Hematopoietic multipotent progenitor cell treated with erythropoietin and hydrocortisone succinate and interleukin-3 and kit ligand, for 17 days (in vitro differentiated cells): ENCODE measurements at places on chromosomes 3 and 15.

GRCh38 chr15:52529341-52529924 lies 753 bp upstream of the MYO5A start:
- DNase-seq, result no peak

DNA sequence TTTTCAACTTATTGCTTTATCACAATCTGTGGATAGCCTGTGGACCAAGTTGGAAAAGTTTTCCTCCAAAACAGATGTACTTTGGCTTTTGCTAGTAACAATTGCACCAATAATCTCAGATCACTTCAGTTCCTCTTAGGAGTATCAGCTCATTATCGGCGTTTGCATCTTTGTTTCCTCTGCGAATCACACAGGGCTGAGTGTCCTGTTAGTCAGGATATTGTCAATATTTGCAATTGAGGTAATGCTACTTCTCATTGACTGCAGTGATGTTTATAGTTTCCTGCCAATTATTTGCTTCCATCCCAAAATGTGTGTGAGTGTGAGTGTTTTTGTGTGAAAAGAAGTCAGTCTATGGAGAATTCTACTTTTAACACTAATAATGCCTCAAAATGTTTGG lies 545.0 kb downstream of the SI start:
- no peak for DNase-seq

DNA sequence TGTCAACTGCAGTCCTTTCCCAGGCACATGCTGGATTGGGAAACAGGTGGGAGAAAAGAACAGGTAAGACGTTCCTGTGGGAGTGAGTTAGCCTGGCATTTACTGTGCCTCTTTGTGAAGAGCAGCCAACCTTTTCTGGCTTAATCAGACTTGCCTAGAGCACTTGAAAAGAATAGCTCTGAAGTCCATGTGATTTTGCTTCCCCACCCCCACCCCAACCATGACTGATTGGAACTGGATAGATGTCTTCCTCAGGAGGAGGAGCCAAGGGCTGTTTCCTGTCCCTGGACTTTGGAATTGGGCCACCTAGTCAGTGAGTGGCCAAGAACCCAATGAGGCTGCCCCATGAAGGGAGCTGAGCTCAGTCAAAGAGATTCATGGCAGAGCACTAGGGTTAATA lies 4.7 kb upstream of the TMEM41A start:
- no peak for DNase-seq

- no peak for DNase-seq
Observed at GRCh38 chr15:63979262-63979793, 67.0 kb downstream of the DAPK2 start.

DNA sequence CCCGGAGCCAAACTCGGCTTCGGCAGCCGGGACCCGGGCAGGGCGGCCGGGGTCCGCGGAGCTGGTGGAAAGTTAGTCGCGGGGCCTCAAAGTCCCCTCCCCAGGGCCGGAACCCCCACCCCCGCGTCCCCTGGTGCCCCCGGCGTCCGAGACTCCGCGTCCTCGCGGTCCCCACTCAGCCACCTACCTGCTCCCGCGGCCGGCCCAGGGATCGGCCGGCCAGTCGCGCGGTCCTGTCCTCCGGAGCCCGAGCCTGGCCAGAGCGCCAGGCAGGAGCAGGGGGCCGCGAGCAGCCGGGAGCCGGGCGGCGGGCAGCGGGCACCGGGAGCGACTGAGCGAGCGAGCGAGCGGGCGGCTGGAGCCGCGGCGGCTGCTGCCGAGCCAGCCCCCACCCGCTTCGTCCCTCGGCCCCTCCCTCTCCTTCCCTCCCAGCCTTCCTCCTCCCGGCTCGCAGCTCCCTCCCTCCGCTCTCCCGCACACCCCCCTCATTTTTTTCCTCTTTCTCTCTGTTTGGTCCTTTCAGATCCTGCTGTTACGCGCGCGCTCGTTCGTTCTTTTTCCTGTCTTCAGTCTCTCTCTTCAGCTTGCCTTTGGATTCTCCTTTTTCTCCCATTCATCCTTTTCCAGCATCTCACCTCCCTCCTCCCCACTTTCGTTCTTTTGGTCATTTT lies at the start of gene MEGF11:
Gene MEGF11, minus strand, starts transcription at position 333 of the 671 bp plus-strand sequence. CDS start 125,347 bp downstream, outside the sequence.
- DNase-seq, result no peak

DNA sequence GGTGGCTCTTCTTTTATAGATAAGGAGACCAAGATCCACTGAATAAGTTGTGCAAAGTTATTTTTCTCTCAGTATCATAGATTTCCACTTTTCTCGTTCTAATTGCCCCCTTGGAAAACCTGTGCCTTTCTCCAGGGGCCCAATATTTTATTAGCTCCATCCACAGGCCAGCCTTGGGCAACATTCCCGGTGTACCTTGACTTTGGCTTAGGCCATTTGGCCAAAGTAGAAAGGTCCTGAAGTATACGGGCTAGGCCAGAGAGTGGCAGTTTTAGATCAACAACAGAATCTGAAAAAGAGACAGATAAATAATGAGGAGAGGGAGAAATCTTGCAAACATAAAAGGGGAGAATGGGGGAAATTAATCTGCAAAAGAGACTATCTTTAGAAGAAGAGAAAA lies 91.7 kb upstream of the CHMP2B start:
- no peak for DNase-seq

- DNase-seq, result no peak
Observed at GRCh38 chr15:37873336-37873735, 61.1 kb upstream of the TMCO5A start.

DNA sequence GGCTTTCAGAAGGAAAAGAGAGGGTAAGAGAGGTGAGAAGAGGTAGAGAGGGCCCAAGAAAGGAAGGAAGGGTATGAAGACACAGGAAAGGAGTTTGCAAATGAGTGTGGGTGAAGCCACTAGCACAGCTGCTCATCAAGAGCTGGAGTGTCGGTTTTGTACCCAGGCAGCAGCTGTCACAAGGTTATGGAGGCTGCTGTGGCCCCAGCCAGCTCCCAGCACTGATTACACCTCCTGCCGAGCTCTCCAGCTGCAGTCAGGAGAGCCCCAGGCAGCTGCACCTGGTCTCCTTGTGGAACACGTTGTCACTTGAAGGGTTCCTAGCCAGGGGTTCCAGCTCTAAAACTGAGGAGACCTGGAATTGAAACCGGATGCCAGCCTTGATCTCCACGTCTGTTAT lies 60.4 kb upstream of the CHD2 start:
- no peak for DNase-seq

- DNase-seq, result no peak
Observed at GRCh38 chr3:114213292-114213626, 24.1 kb downstream of the ZNF80 start.

GRCh38 chr3:71316066-71316777 lies 267.3 kb downstream of the FOXP1 start:
- no peak for DNase-seq

GRCh38 chr3:4993276-4994143 lies 14.3 kb downstream of the BHLHE40 start:
- no peak for DNase-seq

DNA sequence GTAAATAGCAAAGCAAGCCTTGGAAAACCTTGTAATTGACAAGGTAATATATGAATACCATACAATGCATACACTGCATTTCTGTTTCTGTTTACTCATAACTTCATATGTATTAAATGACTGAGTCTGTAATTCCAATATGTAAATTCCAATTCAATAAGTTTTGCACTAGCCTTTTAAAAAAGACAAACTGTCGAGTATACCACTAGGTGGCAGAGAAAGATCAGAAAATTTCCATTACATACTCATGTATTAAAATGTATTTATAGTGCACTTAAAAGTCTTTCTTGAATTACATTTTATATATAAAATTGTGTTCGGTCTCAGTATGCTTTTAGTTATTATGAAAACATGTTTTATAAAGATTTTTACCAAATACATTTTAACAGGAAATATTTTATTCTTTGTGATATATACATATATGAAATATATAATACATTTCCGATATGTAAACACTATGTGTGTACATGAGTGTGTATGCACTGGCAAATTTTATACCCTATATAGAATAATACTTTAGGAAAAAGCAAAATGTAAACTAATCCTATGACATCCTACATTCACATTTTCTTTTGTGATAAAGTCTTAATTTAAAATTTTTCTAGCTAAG lies 216.8 kb downstream of the VGLL3 start:
- DNase-seq, result no peak

DNA sequence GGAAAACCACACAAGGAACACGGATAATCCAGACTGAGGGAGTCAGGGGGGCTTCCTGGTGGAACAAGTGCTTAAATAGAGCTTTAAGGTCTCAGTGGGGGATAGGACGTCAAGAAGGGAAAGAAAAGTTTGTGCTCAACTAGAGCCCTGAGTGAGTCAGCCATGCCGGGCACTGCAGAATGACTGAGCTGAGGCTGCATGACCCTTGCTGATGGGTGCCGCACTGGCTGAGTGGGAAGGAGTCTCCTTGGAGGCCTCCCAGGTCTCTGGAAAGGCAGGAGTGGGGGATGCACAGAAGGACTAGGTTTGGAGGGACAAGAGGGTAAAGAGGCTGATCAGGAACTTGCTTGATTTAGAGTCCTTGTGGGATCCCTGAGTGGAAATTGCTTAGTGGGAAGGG lies 150.3 kb downstream of the RPLP1 start:
- no peak for DNase-seq

GRCh38 chr3:11991751-11992150 lies 12.4 kb upstream of the SYN2 start:
- no peak for DNase-seq

- no peak for DNase-seq
Observed at GRCh38 chr3:124119056-124119716, 127.3 kb upstream of the ROPN1 start.

DNA sequence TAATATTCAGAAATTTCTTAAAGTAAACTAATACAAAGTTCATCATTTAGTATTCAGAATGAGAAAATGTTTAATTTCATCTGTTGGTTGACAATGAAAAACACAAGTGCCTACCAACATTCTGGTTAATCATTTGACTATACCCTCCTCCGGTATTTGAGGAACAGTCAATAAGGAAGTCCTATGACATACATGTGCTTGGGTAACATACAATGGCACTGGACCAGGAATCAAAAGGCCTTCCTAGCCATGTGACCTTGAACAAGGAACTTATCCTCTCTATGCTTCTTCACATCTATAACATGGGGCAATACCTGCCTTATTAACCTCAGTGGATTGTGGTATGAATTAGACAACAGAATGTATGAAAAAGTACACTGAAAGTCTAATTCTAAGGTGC lies 65.8 kb downstream of the ZNF280D start:
- no peak for DNase-seq

GRCh38 chr3:81867875-81868274 lies 106.4 kb upstream of the GBE1 start:
- no peak for DNase-seq

- no peak for DNase-seq
Observed at GRCh38 chr15:38367476-38367875, 86.5 kb upstream of the FAM98B start.

GRCh38 chr3:18964640-18965039 lies 183.7 kb upstream of the KCNH8 start:
- DNase-seq, result no peak

DNA sequence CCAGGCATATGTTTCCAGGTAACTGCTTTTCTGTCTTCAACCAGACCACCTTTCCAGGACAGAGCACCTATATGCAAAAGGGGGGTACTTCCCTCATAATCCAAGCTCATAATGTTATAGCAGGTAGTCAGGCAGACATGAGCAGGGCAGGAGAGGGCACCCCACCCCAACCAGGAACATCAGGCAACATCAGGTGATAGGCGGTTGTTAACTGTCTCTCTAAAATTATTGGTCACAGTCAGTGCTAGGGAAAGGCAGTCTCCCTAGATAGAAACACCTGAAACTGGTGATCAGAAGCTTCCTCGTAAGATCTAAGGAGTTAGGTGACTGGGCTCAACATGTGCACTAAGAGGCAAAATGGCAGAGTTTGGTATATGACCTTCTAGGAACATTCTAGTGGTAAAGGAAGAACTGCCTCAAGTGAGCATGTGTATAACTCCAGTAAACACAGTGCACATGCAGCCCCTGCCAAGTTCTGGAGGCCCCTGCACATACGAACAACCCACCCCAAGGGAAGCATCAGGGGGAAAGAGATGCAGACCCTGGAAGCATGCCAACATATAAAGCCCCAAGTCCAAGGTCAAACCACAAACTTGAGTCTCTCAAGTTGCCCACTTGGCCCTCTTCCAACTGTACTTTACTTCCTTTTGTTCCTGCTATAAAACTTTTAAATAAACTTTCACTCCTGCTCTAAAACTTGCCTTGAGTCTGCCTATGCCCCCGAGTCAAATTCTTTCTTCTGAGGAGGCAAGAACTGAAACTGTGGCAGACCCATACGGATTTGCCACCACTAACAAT lies 270.9 kb downstream of the ULK4 start:
- no peak for DNase-seq

DNA sequence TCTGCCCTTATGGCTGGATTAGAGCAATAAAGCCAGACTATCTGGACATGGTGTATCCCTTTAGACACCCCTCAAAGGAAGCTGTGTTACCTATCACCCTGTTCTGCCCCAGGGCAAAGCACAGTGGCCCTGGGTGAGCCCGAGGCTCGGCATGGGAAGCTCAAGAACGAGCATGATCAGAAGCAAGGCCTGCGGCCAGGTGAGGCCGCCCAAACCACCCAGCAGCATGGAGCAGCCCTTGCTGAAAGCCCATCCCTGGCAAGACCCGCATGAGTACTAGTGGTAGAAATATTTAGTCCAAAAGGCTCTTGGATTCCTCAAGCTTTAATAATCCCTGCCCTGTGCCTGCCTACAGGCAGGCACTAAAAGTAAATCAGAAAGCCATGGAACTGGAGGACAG lies 261.1 kb downstream of the MEX3B start:
- DNase-seq, result no peak

DNA sequence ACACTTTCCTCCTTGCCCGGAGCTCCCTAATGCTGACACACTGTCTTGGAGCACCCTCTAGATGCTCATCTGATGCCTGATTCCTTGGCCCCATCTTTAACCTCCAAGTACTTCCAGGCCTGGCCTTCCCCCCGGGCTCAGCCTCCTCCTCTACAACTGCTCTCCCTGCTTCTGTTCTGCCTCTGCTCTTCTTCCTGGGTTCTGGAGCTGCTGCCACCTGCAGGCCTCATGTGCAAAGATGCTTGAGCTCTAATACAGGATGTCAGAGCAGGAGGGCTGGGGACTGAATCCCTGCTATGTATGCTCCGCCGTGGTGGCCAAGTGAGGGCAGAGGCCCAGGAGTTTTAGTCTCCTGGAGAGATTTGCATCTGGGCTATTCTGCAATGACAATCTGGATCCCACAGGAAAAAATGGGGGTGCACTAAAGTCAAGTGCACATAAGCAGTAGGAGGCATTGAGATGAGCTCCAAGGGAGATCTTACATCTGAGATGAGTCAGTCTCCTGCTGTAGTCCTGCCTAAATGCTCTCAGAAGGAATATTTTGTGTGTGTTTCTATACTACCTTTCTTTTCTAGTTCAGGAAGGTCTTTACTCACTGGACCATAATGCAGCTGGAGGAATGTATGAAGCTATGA lies 296.3 kb downstream of the UACA start:
- no peak for DNase-seq

GRCh38 chr3:147422196-147422595 lies 13.0 kb downstream of the ZIC1 start:
- DNase-seq, result no peak

DNA sequence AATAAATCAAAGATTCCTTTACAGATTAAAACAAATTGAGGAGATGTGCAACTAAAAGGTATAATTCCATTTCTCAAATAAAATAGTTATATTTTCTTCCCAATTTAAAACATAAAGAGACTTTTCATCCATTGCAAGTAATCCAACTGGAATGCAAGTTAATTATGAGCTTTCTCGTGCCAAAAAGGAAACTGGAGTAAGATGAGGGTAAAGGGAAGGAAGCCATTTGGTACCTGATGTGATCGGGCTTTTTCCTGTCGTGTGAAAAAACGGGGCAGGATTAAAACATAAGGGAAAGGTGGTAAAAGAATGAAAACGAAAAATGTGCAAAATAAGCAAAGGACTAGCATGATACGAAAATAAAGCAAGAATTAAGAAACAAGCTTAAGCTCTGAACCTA lies 41.8 kb upstream of the XXYLT1 start:
- no peak for DNase-seq

- no peak for DNase-seq
Observed at GRCh38 chr15:54884312-54884711, 312.4 kb downstream of the RSL24D1 start.
